ENCODE measurements at places on chromosomes 12 and 14.

- H3K4me1 ChIP-seq: no peaks in the 10 kb centered on the region
- DNase-seq: no peak
- H3K36me3 ChIP-seq: no peaks in the 10 kb centered on the region
- peaks cover 56% of the 10 kb centered on the region for H3K27me3 ChIP-seq
- no peak overlapping the region for H3K27ac ChIP-seq
- no peak overlapping the region for H3K4me3 ChIP-seq
Measured at GRCh38 chr14:28755198-28755815, 11.3 kb upstream of the FOXG1 start.

GRCh38 chr14:76770521-76771436, 9.5 kb downstream of the VASH1 start:
- H3K27me3 ChIP-seq: peaks cover 13% of the 10 kb centered on the region
- no peak overlapping the region for H3K27ac ChIP-seq
- H3K36me3 ChIP-seq: no peaks in the 10 kb centered on the region

DNA sequence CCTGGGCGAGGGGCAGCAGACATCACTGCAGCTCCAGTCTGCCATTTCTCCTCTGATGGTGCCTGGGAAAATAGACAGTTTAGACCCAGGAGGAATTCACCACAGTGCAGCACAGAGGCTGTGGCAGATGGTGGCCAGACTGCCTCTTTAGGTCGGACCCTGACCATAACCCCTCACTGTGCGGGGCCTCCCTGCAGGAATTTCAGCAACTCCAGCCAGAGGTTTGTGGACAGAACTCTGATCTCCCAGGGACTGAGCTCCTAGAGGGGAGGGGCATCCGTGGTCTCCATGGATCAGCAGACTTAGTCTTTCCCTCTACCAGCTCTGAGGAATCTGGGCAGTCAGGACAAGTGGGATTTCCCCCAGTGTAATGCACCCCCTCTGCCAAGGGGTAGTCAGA, 106.5 kb downstream of the ZC3H14 start:
- H3K4me1 ChIP-seq: peaks cover 20% of the 10 kb centered on the region
- no peak for DNase-seq
- peaks cover 11% of the 10 kb centered on the region for H3K36me3 ChIP-seq
- H3K4me3 ChIP-seq: no peak overlapping the region

GRCh38 chr14:64826845-64827244, 52.9 kb downstream of the SPTB start:
- DNase-seq: no peak
- no peak overlapping the region for H3K27ac ChIP-seq
- peaks cover 4% of the 10 kb centered on the region for H3K4me1 ChIP-seq
- H3K27me3 ChIP-seq: peaks cover 15% of the 10 kb centered on the region
- no peaks in the 10 kb centered on the region for H3K36me3 ChIP-seq

GRCh38 chr14:63472986-63473788, 70.0 kb downstream of the PPP2R5E start:
- H3K4me3 ChIP-seq: no peak overlapping the region
- H3K36me3 ChIP-seq: peaks cover 2% of the 10 kb centered on the region
- no peak overlapping the region for H3K27ac ChIP-seq
- no peak for DNase-seq
- H3K27me3 ChIP-seq: no peaks in the 10 kb centered on the region

GRCh38 chr14:72523424-72524294, 370.2 kb downstream of the DPF3 start:
- no peak overlapping the region for H3K4me3 ChIP-seq
- no peak for DNase-seq
- H3K27ac ChIP-seq: peak overlapping the region; percentile 22
- H3K36me3 ChIP-seq: peaks cover 4% of the 10 kb centered on the region

GRCh38 chr12:92051441-92051840, 94.2 kb downstream of the BTG1 start:
- no peak for DNase-seq
- H3K27ac ChIP-seq: no peak overlapping the region
- H3K36me3 ChIP-seq: no peaks in the 10 kb centered on the region
- no peaks in the 10 kb centered on the region for H3K27me3 ChIP-seq

DNA sequence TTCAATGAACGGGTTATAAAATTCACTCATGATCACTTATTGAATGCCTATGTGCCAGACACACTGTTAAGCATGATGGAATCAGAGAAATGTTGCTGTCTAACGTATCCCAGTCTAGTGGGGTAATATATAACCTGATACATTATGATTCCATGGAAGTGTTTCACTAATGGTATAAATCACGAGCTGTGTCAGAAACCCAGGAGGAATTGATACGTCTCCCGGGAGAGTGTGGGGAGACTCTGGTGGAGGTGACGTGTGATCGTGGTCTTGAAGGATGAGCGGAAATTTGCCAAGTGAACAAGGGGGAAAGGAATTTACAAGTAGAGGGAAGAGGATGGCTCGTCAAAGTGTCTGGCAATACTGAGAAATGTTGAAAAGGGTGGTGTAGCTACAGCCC, 26.5 kb downstream of the MANSC1 start:
- no peak overlapping the region for H3K4me3 ChIP-seq
- H3K4me1 ChIP-seq: peaks cover 5% of the 10 kb centered on the region
- H3K27ac ChIP-seq: no peak overlapping the region
- H3K36me3 ChIP-seq: no peaks in the 10 kb centered on the region
- no peak for DNase-seq

DNA sequence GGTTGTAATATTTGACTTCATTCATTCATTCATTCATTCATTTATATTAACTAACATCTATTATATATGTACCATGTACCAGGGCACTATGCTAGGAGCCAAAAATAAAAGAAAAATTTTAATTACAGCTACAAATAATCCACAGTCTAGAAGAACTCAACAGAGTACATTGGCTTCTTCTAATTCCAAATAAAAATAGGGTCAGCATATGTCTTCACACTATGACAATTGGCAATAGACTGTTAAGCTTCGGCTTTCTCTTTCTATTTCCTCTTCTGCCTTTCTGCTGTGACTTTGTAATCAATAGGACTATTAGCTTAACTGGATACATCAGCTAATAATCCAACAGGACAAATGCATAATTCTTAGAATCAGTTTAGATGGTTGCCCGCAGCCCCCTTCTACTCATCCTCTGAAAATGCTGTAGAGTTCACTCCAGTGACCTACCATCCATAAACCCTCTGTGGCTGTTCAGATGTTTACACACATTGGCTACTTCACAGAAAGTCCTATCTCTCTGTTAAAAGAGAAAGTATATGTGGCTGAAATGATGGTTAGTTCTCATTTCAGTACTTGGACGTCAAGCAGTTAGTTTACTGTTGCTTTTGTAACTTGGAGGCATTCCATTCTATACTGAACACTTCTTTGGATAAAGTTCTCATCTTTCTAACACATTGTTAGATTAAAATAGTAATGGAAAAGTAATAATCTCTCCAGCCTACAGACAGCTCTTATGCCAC, 445.5 kb upstream of the GARIN6 start:
- DNase-seq: no peak
- H3K27me3 ChIP-seq: no peaks in the 10 kb centered on the region
- H3K36me3 ChIP-seq: no peaks in the 10 kb centered on the region
- no peak overlapping the region for H3K4me3 ChIP-seq
- no peak overlapping the region for H3K27ac ChIP-seq

DNA sequence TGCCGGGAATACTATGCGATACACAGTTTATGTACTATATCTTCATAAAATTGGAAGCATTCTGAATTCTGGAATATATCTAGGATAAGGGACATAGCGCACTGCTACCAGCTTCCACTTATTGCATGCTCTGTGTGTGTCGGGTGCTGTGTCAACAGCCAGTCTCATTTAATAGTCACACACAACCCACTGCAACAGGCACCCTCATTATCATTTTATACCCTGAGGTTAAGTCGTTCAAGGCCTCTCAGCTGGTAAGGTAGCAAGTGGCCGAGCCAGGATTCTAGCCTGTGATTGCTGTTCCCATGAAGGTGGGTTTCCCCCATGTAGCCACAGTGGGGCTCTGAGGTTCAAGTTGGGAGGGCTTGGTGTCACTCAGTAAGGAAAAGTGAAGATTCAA, 7.0 kb downstream of the PPP1R1A start:
- no peak for DNase-seq
- no peak overlapping the region for H3K27ac ChIP-seq
- H3K4me3 ChIP-seq: no peak overlapping the region
- peaks cover 6% of the 10 kb centered on the region for H3K4me1 ChIP-seq
